Suppressor macrophage (primary cell): ENCODE measurements at places on chromosomes 5 and 9.

DNA sequence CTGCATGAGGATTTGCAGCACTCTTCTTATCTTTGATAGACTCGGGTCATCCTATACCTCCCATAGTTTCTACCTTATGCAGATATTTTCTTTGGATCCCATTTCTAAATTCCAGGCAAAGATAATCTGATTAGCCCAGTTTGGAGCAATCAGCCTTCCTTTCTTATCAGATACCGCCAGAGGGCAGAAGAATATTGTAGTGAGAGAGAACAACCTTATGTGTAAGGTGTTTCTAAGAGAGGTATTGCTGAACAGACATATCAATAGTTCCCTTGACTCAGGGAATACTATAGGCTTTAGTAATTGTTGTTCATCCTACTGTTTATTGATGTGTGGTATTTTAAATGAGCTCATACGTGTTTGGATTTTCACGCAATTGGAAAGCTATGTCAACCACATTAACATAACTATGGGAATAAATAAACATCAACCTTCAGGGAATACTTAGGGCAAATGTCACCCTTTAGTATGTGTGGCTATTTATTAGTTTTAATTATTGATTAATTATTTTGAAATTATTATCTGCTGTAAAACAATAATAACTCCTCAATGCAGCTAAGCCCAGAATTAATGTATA is 1435.2 kb upstream of the CDH9 start:
- DNase-seq = no peak

GRCh38 chr5:126284977-126285696 is 138.1 kb upstream of the GRAMD2B start:
- DNase-seq = no peak

GRCh38 chr9:89798547-89799120 is 193.8 kb downstream of the GADD45G start:
- no peak for DNase-seq

GRCh38 chr9:131999692-132000551 is 79.7 kb downstream of the MED27 start:
- no peak for DNase-seq

DNA sequence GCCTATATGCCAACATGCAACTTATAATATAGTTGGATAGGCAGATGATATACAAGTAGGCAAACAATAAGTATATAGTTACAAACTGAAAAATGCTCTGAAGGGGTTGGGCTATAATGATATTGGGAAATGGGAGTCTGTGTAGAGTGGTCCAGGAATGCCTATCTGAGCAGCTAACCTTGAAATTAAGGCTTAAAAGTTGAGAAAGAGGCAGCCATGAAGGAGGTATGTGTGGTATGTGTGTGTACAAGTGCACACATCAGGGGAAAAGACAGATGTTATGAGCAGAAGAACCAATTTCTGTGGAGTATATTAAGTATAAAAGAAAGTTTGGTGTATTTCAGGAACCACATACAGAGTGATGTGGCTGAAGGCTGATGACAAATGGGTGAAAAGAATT is 154.9 kb upstream of the PAPPA start:
- DNase-seq = no peak

DNA sequence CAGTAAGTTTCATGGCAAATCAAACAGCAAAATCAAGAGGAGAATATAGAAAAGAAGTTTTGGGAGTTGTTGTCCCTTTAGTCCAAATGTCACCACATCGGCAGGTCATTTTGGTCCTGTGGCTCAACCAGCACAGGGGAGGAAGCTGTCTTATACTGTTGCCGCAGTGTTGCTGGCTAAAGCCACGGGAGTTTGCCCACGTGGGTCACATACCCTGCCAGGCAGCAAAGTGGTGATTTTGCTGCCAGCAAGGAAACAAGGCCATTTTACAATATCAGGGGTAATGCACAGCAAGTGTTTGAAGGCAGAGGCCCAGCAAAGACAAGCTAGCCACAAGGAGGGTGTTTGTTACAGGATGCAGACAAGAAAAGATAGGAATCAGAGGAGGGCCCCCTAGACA is 14.5 kb downstream of the GABRA6 start:
- DNase-seq = no peak

GRCh38 chr5:178602752-178603151 is 12.6 kb upstream of the COL23A1 start:
- no peak for DNase-seq

DNA sequence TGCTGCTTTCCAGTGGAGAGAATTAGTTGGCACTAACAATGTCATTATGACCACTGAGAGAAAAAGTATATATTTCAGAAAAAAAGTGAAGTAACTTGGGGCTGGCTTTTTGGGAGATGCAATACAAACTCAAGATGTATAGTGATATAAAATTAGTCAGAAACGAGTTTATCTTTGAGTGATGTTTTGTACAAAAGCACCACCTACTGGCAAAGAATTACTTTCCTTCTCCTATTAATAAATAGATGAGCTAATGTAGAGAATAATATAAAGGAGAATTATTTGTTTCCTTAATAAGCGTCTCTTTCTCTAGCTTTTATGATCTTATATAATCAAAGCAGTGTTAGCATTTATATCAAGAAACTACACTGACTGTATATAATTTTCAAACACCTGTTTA is 158.8 kb downstream of the MEF2C start:
- no peak for DNase-seq

DNA sequence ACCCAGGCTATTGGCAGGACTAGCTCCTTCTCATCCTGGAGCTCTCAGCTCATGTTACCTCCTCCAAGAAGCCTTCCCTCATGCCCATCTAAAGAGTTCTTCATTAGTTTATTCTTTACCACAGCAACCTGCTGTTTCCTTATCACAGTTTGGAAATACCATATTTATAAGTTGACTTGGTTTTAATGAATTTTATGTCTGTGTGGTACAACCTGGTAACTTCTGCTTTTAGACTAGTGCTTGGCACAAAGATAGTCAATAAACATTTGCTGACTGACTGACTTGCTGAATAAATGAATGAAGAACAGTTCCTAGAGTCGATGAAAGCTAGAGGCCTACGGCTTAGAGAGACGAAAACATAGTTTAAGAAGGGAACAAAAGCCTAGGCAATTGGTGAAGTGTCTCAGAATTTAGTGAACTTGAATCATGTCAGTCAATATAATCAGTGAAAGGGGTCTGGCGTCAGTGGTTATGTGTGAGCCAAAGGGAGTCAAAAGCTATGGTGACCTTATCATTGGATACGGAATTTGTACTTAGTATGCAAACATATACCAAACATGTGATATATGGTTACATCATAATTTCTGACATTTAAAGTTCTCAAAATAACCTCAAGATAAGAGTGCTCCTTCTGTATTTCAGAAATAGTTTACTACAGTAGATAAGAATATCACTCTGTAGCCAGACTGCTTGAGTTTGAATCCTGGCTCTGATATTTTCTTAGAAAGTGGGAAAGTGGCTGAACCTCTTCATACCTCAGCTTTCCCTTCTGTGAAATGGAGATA is 239.5 kb downstream of the MCTP1 start:
- DNase-seq = no peak
